ENCODE measurements at places on chromosomes 2 and 18.

DNA sequence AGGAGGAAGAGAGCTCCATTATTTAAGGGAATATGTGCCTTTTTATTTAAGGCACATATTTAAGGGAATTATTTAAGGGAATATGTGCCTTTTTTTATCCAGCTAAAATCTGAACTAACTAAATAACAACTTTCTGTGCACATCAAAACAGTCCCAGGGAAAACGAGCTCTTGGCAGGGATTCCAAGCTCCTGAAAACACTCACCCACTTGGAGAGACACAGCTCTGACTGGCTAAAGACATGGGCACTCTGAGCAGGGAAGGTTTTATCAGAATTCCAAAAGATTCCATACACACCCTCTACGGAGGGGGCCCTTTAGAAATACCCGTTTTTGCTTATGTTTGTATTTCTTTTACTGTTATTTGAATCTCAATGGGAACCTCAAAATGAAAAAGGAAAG lies 181.0 kb downstream of the ZNF516 start:
- no peak for DNase-seq

GRCh38 chr2:163571423-163572102 lies 164.2 kb downstream of the FIGN start:
- no peak for DNase-seq

DNA sequence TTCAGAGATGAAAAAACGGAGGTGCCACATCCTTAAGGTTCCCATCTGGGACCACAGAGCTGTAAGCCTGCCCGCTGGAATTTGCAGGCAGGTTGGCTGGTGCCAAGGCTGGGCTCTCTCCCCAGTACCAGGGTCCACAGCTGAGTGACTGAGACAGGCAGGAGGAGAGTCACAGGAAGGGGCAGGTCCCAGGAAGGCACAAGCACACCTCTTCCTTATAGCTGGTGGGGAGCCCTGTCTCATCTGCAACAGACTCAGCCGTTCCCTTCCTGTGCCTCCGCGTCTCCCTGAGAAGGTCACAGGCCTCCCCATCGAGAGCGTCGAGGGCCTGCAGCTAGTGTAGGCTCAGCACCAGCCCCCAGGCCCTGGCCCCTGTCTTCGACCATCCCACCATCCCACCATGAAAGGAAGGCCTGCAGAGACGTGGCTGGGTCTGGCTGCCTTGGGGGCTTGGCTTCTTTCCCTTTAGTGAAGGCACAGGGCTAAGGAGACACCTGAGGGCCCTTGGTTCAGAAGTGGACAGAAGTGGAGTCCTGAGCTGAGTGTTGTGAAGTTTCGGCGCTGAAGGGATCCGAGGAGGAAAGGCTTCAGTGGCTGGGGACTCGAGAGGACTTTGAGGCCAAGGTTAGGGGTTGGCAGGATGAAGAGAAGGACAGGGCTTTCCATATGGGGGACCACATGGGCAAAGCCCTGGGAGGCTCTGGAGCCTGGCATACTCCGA lies 26.8 kb downstream of the GLI2 start:
- peak; percentile 46 for DNase-seq

GRCh38 chr18:55024564-55024963 lies 65.3 kb upstream of the CCDC68 start:
- DNase-seq: no peak

- DNase-seq: no peak
Observed at GRCh38 chr2:195659114-195659513, 2.1 kb downstream of the SLC39A10 start.

DNA sequence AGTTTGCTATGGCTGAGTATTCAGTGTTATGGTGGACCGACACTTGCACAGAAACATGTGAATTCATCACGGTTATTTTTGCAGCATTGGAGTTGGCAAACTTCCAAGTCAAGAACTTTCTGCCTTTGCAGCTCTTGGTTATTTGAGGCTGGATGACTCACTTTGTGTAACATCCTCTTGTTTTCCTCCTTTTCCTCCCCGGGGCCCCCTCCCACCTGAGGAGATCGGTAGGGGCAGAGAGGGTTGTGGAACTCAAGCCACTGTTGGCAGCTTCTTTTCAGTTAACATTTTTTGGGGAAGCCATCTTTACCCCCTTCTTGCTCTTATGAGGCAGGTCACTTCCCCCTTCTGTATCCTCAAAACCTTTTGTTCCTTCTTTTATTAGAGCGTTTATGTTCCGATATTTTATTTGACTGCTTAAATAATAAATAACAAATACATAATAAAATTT lies 48.6 kb downstream of the DDX1 start:
- DNase-seq: no peak

GRCh38 chr2:15243762-15244161 lies 317.4 kb downstream of the NBAS start:
- no peak for DNase-seq

GRCh38 chr18:55018602-55019001 lies 59.3 kb upstream of the CCDC68 start:
- DNase-seq: no peak

DNA sequence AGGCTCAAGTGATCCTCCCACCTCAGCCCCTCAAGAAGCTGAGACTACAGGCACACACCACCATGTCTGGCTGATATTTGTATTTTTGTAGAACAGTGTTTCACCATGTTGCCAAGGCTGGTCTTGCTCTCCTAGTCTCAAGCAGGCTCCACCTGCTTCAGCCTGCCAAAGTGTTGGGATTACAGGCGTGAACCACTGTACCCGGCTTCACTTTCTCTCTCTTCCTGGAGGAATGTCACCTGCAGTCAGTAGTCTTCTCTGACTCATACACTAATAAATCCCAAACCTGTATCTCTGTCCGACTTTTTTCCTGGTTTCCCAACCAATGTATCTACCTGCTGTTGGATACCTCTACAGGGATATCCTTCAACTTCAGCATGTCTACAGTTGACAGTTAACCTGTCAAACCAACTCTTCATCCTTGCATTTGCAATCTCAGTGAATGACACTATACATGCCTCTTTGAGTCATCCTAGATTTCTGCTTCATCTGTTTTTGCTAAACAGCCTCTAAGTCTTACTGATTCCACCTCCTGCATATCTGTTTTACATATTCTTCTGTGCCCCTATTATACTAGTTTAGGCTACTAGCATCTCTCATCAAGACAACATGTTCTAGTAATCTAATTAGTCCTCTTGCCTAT lies 54.5 kb downstream of the RBBP8 start:
- DNase-seq: no peak

DNA sequence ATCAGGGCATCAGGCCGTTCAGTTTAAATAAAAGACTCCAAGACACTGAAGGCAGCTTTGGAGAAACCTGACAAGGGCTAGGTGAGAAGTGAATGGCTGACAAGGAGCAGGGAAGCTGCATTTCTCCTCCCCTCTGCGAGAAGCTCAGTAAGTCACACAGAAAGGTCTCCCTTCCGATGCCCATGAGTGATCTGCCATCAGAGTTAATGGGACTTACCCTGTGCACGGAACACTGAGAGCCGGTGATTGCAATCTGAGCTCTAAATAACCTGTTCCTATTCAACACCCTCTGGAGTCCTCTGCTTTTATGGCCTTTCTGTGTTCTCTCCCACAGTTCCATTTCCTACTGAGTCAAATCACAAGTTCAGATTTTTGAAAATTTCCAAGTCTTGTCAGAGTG lies 322.2 kb upstream of the MYT1L start:
- DNase-seq: no peak

DNA sequence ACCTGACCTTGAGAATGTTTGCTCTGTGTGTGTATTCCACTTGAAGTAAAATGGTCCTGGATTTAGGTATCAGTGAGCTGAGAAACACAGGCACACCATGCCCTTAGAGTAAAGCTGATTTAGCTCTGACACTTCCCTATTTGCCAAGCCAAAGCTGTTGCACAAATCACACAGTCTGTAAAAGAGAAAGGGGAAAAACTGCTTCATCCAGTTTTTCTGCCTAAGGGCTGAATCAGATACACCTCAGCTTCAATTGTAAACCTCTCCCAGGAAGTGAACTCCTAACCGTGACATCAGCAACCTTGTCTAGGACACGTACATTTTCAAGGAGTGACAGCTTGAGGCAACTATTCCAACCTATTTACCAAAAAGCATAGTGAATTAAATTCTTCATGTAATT lies 150.4 kb downstream of the NR4A2 start:
- DNase-seq: no peak

GRCh38 chr2:179764710-179765109 lies 96.7 kb downstream of the ZNF385B start:
- no peak for DNase-seq

Measured in suprapubic skin (tissue), 4 donors.